Kidney epithelial cell (primary cell): ENCODE measurements at places on chromosomes 7 and 10.

GRCh38 chr7:131602304-131602993 lies 46.0 kb upstream of the PODXL start:
- no peak for DNase-seq

DNA sequence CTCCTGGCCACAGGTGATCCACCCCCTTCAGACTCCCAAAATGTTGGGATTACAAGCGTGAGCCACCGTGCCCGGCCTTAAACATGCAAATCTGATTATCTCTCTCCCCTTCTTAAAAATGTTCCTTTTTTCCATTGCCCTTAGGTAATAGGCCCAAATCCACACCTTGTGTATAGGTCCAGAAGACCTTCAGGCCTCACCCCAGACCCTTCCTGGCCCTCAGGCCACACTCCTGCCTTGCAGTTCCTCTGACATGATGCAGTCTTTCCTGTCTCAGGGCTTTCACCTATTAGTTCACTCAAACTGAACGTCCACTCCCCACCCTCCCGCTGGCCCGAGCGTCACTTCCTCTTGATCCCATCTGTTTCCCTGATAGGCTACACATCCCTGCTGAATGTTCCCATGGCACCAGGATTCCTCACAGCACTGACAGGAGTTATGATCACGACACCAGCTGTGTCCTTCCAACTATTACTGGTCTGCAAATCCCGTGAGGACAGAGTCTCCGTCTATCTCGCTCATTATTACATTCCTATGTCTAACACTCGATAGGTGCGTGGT lies 46.4 kb downstream of the DENND2A start:
- DNase-seq: no peak

GRCh38 chr10:69973678-69974077 lies 79.0 kb upstream of the MACROH2A2 start:
- no peak for DNase-seq

DNA sequence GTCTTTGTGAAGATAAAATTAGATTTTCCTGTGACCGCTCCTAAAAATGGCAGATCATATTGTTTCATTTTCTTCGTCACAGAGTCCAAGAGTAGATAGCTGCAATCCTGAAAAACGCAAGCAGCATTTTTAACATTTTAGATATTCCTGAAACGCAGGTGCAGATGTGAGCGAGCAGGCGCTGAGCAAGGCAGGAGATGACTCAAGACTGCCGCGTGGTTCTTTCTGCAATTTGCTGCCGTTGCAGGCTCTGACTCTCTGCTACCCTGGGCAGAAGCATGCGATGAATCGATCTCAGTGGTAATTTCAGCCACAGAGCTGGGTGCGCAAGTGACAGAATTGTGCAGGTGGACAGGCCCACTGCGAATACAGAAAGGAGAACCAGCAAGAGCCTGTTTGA lies 331.9 kb downstream of the ACTR3B start:
- no peak for DNase-seq

DNA sequence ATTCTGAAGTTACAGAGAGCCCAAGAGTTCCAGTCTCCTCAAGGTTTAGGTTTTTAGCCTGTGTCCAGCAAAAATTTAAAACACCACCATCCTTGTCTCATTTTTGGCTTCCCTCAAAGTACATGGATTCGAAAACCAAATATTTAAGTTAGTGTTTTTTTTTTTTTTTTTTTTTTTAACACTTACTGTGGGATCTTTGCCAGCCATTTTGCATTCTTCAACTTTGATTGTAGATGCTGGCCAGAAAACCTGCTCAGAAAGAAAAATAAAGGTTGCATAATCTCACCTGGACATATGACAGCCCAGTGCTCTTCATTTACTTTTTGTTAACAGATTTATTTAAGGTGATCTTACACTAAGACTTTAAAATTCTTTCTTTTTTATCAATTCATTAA lies 91.6 kb downstream of the SEMA3C start:
- no peak for DNase-seq
